Activated CD4-positive, CD25-positive, alpha-beta regulatory T cell (primary cell): ENCODE measurements at places on chromosomes 6 and 20.

DNA sequence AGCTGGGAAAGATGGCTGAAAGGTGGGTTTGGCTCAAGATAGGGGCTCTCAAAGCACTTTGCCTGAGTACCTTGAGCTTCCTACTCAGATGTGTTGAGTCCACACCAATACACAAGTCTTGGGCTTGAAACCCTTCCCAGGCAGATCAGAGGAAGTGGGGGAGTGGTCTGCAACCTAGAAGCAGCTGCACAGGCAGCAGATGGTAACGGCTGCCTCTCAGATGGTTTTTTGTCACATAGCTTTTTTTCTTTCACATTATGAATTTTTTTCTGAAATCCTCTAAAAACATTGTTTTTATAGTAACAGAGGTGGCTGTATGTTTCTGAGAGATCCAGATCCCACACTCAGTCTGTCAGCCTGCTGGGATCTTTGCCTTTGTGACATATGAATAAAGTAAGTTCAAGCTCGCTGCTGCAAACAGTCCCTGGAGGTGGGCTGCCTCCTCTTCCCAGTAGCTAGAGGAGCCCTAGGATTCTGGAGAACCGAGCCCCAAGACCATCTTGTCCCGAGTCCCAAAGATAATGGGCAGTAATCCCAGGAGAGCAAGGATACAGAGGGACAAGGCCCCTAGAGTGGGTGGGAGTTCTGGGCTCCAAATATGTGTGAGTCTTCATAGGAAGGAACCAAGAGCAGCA, 97.1 kb upstream of the TOP1 start:
- DNase-seq: no peak

GRCh38 chr20:13401596-13401995, 180.5 kb downstream of the ISM1 start:
- DNase-seq: no peak

GRCh38 chr6:56891754-56892153, 63.2 kb upstream of the BEND6 start:
- no peak for DNase-seq

GRCh38 chr6:83183082-83183828, 9.8 kb downstream of the PGM3 start:
- no peak for DNase-seq

- no peak for DNase-seq
These were observed 98.7 kb downstream of the SHLD1 start for GRCh38 chr20:5848711-5849505.

DNA sequence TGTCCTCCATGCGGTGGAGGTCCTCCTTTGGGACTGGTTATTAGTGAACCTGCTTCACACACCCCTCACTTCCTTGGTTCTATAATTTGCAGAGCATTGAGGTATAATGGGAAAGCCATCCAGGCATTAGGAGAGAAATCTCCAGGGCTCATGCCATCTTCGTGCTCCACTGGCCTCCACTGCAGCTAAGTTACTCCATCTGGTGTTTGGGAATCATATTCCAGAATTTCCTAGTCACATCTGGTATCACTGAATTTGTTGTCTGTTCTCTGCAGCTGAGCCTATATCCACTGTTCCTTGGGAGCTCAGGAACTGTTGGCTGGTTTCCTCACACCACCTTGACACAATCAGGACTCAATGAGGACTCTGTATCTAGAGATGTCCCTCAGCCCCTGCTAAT, 173.0 kb upstream of the TSHZ2 start:
- DNase-seq: no peak

DNA sequence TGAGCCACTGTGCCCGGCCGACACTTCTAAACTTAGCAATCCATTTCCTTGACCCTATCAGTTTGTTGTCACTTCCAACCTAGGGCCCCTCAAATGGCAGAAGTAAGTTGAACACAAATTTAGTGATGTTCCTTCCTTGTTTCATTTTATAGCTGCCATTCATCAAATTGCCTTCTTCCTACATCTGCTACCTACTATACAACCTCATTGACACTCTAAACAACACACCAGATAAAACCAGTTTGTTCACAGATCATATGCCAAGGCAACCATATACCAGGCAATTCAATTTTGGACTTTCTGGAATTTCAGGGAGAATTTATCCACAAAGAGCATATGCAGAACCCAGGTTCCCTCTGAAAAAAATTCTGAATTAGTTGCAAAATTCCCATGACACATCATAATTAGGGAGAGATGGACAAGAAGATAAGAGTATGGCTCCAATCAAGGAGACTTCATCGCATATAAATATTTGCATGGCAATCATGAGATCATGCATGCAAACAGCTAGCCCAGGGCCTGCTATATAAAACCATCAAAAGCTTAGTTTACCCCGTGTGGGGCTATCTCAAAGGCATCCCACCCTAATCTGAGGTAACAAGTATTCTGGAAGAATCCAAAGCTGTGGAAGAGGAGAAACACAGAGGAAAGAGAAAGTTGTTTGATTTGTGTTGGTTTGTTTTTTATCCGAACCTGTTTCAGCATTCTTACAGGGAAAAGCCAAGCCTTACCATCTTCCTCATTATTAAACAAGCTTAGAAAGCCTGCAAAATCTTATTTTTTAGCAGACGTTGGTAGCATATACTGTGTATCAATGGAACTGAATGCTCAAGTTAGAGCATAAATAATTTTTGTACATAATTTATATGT, 132.8 kb upstream of the TNFAIP3 start:
- DNase-seq: no peak

GRCh38 chr6:1949538-1949937, 295.9 kb downstream of the GMDS start:
- no peak for DNase-seq

DNA sequence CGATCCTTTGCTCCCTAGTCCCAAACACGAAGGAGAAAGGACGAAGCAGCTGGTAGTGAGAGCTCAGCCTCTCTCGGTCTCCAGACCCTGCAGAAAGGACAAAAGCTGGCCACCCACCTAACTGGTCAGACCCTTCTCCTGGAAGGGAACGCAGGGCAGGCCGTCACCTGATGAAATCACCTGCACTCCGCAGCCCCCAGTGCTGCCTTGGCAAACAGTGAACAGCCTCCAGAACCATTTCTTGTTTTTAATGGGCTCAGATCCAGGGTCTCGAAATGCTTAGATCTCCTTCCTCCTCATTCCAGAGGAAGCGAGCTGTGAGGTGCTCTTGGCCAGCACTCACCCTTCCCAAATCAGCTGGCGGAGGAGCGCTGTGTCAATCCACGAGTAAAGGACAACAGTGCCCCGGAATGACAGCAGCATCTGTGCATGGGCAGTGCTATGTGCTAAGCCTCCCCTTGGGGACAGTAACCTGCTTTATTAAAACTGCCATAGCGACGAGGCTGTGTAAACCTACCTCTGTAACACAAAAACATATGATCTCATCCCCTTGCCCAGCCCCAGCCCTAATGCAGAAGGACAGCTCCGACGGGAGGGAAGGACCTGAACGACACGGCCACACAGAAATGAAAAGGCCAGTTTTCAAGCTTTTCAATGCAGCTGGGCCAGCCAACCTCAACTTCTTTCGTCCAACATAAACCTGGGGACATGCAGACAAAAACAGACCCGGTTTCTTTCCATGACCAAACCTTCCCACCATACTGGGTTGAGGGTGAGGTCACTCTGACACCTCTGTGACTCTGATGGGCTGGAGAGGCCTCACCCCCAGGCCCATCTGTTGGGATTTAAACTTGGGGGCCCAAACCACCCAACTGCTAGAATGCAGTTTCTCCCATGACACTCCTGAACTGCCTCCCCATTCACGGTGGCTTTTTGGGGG, 43.3 kb downstream of the SULF2 start:
- no peak for DNase-seq

DNA sequence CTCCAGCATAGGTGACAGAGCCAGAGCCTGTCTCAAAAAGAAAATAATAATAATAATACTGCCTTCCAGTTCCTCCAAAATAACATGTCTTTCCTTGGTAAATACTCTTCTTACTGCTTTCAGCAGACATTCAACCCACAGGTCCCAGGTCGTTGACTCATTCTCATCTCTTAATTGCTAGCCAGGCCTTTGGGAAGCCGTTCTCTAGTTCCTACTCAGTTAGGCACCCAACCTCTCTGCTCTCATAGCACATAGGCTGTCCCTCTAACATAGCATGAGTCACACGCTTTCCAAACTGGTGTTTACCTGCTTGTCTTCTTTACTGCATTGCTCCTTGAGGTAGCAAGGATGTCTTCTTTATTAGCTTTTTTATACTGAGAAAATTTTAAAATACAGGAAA, 98.8 kb downstream of the LAMA2 start:
- no peak for DNase-seq

DNA sequence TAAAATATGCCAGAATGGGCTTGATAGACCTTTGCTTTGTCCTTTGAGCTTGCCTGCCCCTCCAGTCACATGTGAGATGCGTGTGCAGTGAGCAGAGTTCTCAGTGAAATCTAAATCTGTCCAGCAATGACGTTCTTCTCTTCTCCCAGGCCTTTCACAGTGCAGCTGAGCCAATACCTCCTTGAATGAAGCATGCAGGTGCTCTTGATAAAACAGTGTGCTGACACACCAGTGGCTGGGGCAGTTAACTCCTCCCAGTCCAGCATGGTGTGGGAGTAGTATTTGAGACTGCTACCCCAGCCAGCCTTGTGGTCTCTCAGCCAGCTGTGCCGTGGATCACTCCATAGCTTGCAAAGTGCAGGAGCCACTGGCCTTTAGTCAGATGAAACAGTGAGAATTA, 240.5 kb downstream of the FARS2 start:
- DNase-seq: no peak

DNA sequence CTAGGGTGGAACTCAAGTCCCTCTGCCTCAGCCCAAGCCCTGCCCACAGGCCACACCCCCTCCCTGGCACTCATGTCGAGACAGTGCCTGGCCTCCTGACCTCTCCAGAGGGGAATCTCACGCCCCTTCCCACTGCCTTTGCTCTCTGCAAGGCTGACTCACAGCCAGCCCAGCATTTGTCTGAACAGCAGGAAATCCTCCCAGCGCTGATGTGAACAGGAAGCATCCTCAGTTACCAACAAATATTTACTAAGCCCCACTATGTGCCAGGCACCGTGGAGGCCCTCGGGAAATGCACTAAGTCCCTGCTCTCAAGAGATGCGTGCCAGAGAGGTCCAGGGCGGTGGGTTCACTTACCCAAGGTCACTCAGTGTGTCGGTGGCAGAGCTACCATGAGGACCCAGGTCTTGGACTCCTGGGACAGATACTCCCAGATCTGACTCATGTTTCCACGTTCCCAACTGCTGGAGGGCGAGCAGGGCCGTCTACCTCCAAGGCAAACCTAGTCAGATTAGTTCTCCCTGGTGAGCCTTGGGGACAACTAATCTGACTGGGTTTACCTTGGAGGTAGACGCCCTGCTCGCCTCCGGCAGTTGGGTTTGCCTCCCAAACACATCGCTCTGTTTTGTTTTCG, 7.8 kb downstream of the ADA start:
- peak; percentile 15 for DNase-seq

DNA sequence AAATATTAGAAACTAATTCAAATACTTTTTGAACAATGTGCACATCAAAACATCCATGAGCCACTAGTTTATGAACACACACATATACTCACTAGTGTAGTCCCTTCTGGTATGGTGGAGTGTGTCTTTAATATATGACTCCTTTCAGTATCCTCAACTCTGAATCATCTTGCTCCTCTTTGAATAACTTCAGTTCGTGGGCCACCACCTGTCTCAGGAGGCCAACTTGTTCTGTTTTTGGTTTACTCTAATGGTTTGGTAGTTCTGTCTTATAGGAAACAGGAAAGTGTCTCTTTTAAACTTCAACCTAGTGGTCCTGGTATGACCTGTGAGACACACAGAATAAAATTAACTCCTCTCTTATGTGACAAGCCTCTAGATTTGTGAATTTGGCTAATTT, 55.6 kb downstream of the ZNF292 start:
- peak; percentile 6 for DNase-seq

GRCh38 chr6:108030211-108030610, 44.3 kb downstream of the OSTM1 start:
- DNase-seq: no peak

- DNase-seq: no peak
These were observed 2.8 kb upstream of the RAB23 start for GRCh38 chr6:57224769-57225515.
